ENCODE measurements at places on chromosomes 1 and 21. TPM values are rescaled to one million over a fixed set of nuclear protein-coding genes. Genes with fewer than 3 reads are reported as not detected.

The PADI4 gene
- not detected for total RNA-seq

The SLC19A2 gene
- total RNA-seq: 4.1 TPM

The ZBTB37 gene
- total RNA-seq: 24.3 TPM

The PRAMEF9 gene
- total RNA-seq: not detected

The CCDC24 gene
- total RNA-seq: 1.9 TPM

The MYOG gene
- not detected for total RNA-seq

The WDR64 gene
- not detected for total RNA-seq

The PLA2G2C gene
- total RNA-seq: not detected

The WNT4 gene
- not detected for total RNA-seq

The GORAB gene
- 17.0 TPM for total RNA-seq

DNA sequence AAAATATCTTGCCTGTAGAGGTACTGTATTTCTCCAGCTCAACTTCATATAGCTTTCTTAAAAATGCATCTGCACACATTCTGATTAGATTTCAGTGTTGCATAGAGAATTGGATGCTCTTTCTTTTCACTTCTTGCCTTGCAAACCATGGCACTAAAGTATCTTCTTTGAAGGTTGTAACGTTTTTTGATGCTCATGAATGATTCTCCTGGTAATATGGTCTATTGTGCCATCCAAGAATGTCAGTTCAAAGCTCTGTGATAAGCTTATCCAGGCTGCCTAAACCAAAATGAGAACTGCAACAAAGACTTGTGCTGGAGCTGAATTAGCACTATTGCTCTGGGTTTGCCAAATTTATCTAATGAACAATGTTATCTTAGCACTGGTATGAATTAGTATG, 1.9 kb downstream of the SGIP1 start:
- no peak overlapping the region for H3K27ac ChIP-seq
- H3K4me3 ChIP-seq: no peak overlapping the region

DNA sequence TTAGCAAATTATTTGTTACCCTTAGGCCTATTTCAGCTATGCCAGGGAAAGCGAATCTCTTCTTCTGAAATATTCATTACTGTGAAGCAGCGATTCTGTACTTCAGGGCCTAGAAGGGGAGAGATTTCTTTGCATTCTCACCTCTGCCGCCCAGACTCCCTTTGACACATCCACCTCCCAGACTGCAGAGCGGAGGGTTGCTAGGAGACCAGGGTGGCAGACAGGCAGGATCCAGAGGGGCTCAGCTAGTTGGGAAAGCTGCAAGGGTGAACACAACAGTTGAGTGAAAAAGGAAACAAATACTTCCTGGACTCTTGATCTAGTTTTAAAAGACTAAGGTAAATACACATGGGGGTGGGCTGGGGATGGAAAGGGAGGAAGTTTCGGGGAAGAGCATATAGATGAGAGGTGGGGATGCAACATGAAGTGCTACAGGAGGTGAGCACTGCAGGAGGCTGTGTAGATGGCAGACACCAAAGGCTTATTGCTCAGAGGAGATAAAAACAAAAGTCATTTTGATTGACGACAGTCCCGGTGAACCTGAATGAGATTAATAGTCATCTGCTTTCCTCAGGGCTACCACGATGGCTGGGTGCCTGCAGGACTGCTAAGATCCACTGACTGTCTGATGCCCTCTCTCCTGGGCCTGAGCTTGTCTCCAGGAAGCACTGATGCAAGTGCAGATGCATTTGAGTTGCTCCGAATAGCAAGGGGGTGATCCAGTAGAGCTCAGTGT, 26.4 kb upstream of the RAB3GAP2 start:
- H3K4me1 ChIP-seq: no peaks in the 10 kb centered on the region
- H3K4me3 ChIP-seq: no peak overlapping the region
- no peaks in the 10 kb centered on the region for H3K36me3 ChIP-seq
- no peak for DNase-seq
- no peaks in the 10 kb centered on the region for H3K27me3 ChIP-seq
- no peak overlapping the region for H3K27ac ChIP-seq

DNA sequence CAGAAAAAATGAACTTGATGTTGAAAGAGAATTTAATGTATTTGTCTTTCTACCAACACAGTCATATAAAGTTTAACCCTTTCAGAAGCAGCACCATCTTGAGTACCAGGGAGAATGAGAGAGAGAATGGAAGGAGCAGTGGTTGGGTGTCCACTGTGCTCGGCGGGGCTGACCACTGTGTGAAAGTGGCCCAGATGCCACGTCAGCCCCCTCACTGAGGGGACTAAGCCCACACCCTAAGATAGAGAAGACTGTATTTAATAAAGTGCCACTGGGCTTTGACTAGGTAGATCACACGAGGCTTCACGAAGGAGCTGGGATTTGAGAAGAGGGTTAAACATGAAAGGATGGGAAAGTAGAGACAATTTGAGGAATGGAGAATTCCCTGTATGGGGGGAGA, 31.2 kb downstream of the BATF3 start:
- H3K27me3 ChIP-seq: peaks cover 2% of the 10 kb centered on the region
- no peaks in the 10 kb centered on the region for H3K36me3 ChIP-seq
- H3K4me1 ChIP-seq: peaks cover 5% of the 10 kb centered on the region

DNA sequence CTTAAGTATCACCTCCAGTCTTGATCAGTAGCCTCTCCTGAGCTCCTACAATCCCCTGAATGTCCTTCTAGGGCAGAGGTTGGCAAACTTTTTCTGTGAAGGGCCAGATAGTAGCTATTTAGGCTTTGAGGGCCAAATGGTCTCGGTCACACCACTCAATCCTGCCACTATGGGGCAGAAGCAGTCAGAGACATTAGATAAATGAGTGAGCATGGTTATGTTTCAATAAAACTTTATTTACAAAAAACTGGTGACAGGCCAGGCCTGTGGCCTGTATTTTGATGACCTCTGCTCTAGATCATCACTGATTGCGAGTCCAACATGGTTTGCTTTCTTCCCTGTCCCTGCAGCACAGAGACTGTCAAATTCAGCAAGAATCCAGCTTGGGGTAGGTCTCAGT, 36.3 kb downstream of the LRP8 start:
- no peak for DNase-seq
- no peaks in the 10 kb centered on the region for H3K27me3 ChIP-seq
- H3K4me3 ChIP-seq: no peak overlapping the region
- H3K4me1 ChIP-seq: peaks cover 41% of the 10 kb centered on the region
- H3K27ac ChIP-seq: no peak overlapping the region
- H3K36me3 ChIP-seq: no peaks in the 10 kb centered on the region

DNA sequence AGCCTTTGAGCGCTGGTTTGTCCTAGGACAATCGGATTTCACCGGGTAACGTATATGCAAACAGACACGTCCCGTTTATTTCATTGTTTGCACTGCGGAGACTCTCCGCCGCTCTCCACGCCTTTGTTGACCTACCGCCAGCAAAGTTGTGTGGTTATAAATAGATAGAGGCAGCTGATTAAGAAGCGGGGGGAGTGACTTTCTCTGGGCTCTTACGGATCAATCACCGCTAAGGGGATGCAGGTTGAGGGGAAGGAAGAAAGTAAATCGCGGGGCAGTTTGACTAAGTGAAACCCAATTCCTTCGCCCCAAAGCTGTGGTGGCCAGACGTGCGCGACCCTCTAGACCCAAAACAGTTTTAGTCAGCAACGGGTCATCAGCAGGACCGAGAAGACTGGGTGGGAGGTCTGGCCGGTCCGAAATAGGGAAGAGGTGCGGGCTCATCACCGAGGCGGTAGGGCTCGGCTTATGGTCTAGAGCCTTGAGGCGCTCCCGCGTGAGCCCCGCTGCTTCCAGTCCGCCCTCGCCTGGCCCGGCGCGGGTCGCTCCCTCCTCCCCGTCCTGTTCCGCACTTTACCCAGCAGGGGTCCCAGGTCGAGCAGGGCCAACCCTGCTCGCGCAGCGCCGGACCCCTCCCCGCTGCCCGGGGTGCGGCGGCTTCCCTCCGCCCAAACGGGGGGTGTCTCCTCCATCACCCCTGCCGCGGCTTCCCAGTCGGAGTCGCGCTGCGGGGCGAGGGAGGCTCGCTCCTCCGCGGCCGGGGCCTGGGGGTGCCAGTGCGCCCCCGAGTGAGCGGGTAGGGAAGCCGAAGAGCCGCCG, 120.8 kb upstream of the RRP15 start:
- peaks cover 20% of the 10 kb centered on the region for H3K4me1 ChIP-seq
- H3K36me3 ChIP-seq: no peaks in the 10 kb centered on the region
- H3K27ac ChIP-seq: no peak overlapping the region
- peaks cover 26% of the 10 kb centered on the region for H3K27me3 ChIP-seq

DNA sequence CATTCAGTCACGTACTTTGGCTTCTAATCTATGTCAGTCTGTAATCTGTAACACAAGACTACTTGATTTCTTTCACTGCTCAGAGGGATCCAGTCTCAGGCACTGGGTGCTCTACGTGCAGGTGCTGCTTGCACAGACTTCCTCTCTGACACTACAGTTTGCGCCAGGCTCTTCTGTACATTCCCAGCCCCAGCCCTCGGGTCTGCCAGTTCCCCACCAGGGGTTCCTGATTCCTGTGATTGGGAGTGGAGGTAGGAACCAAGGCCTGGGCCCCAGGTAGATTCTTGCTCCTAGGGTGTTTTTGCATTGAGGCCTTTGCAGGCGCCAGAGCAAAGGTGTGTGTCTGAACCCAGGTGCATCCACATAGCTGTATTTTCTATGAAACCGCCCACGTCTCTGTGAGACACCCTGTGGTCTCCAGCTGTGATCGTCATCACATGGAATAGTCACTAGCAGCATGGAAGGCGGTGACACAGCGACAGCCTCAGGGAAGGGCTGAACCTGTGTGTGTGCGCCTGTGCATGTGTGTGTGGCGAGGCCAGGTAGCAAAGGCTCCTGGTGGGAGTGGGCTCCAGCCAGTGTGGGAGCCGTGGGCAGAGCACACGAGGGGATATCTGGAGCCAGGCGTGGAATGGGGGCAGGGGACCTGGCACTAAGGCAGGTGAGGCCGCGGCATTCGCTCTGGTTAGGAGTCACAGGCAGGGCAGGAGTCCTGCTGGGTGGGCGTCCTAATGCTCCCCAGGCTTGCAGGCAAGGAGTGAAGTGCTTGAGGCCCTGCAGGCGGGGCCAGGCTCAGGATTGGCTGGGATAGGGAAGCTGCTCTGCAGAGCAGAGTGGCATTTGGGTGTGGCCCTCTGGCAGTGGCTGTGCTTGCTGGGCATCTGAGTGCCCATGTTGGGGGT, 5.2 kb downstream of the GJC2 start:
- no peak overlapping the region for H3K27ac ChIP-seq
- no peak for DNase-seq
- H3K36me3 ChIP-seq: no peaks in the 10 kb centered on the region
- H3K4me3 ChIP-seq: no peak overlapping the region
- H3K4me1 ChIP-seq: no peaks in the 10 kb centered on the region

DNA sequence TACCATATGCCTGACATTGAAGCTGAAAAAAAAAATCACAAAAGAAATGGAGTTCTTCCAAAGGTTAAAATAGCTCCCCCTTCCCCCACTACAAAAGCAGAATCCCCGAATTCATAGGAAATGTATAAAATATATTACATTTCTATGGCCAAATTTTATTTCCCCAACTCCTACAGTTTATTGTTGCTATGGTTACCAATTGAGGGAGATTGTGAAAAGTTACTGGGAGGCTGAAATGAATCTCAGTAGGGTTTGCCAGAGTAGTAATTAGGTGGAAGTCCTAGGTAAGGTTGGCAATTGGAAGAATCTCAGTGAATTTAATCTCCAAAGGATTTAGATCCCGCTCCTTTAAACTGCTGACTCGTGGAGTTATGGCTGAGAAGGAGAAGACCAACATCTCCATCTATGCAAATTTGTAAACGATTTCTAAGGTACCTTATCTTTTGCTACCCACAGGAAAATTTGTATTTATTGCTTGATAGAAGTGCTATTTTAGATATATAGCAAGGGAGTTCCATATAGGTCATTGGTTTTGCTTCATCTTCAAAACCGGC, 282.1 kb downstream of the BACH1 start:
- H3K4me1 ChIP-seq: no peaks in the 10 kb centered on the region
- no peaks in the 10 kb centered on the region for H3K27me3 ChIP-seq
- no peak overlapping the region for H3K4me3 ChIP-seq
- no peak overlapping the region for H3K27ac ChIP-seq

GRCh38 chr1:108080448-108080847, 115.5 kb upstream of the VAV3 start:
- H3K27ac ChIP-seq: peak overlapping the region; percentile 3
- H3K4me3 ChIP-seq: no peak overlapping the region
- no peak for DNase-seq

GRCh38 chr1:244221991-244222390, 170.9 kb downstream of the ZBTB18 start:
- no peaks in the 10 kb centered on the region for H3K36me3 ChIP-seq
- H3K4me1 ChIP-seq: no peaks in the 10 kb centered on the region
- no peak for DNase-seq
- no peak overlapping the region for H3K27ac ChIP-seq
- H3K27me3 ChIP-seq: no peaks in the 10 kb centered on the region

- no peak for DNase-seq
- no peak overlapping the region for H3K4me3 ChIP-seq
- H3K27ac ChIP-seq: no peak overlapping the region
- peaks cover 5% of the 10 kb centered on the region for H3K4me1 ChIP-seq
- H3K36me3 ChIP-seq: no peaks in the 10 kb centered on the region
- H3K27me3 ChIP-seq: no peaks in the 10 kb centered on the region
Measured at GRCh38 chr1:234996245-234996757, 132.3 kb downstream of the TOMM20 start.

- no peaks in the 10 kb centered on the region for H3K27me3 ChIP-seq
- H3K36me3 ChIP-seq: no peaks in the 10 kb centered on the region
- no peaks in the 10 kb centered on the region for H3K4me1 ChIP-seq
- H3K4me3 ChIP-seq: no peak overlapping the region
- no peak for DNase-seq
Measured at GRCh38 chr1:163410073-163410999, 88.6 kb downstream of the NUF2 start.

- no peak overlapping the region for H3K4me3 ChIP-seq
- no peaks in the 10 kb centered on the region for H3K4me1 ChIP-seq
- H3K36me3 ChIP-seq: no peaks in the 10 kb centered on the region
- no peak for DNase-seq
- H3K27me3 ChIP-seq: no peaks in the 10 kb centered on the region
Measured at GRCh38 chr1:73066866-73067265, 784.5 kb upstream of the NEGR1 start.

GRCh38 chr1:41626616-41627375, 142.3 kb upstream of the EDN2 start:
- H3K4me3 ChIP-seq: no peak overlapping the region
- no peak for DNase-seq
- no peaks in the 10 kb centered on the region for H3K27me3 ChIP-seq
- no peak overlapping the region for H3K27ac ChIP-seq
- H3K36me3 ChIP-seq: no peaks in the 10 kb centered on the region
- H3K4me1 ChIP-seq: peaks cover 16% of the 10 kb centered on the region

GRCh38 chr21:29271927-29272333, 26.8 kb upstream of the BACH1 start:
- no peaks in the 10 kb centered on the region for H3K36me3 ChIP-seq
- H3K27ac ChIP-seq: no peak overlapping the region
- no peak for DNase-seq
- no peaks in the 10 kb centered on the region for H3K4me1 ChIP-seq
- H3K27me3 ChIP-seq: no peaks in the 10 kb centered on the region

DNA sequence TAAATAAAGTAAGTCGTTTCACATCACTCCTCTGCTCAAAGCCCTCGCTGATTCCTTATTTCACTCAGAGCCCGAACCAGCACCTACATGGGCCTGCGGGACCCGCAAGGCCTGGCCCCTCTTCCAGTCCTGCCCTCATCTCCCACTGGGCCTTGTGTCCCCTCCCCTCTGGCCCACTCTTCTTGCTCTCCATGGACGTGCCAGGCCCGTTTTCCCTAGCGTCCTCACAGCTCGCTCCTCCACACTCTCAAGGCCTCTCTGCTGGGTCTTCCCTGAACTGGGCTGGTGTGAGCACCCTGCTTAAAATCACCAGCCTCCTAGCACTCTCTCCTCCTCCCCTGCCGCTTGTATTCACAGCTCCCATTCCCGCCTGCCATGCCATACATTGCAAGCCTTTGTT, 237.9 kb downstream of the FOXD2 start:
- H3K4me3 ChIP-seq: no peak overlapping the region
- no peak overlapping the region for H3K27ac ChIP-seq
- no peaks in the 10 kb centered on the region for H3K4me1 ChIP-seq
- H3K27me3 ChIP-seq: no peaks in the 10 kb centered on the region
- H3K36me3 ChIP-seq: no peaks in the 10 kb centered on the region
- no peak for DNase-seq
